ENCODE measurements at places on chromosomes 7 and 10. TPM values are rescaled to one million over a fixed set of nuclear protein-coding genes. Genes with fewer than 3 reads are reported as not detected.
A peak's percentile ranks its signal among the peaks of the same experiment; 100 is the strongest.

- no peak for DNase-seq
Observed at GRCh38 chr7:18228686-18229085, 201.0 kb upstream of the PRPS1L1 start.

GRCh38 chr7:16695621-16696237 lies 49.7 kb downstream of the BZW2 start:
- DNase-seq, result peak; percentile 74

Gene SFTPA1
- not detected for total RNA-seq

Gene CHCHD1
- total RNA-seq, result 62.3 TPM

Gene HOXA1
- total RNA-seq, result 8.2 TPM

DNA sequence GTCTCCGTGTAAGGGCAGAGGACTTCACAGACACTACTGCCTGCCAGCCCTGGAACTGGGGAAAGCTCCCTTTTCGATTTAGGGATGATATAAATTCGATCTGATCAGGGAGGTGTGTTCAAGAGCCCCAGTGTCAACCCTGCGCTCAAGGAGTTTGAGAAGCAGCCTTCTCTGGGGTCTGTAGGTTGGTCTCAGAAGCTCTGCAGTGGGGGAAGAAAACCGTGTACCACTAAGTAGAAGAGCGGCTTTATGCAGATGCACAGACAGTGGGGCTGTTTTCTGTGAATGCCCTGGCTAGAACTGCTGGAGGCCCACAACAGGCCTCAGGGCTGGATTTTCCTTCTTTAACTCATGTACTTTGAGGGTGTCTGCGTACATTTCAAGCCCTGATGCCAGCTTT lies 6.3 kb upstream of the TBX20 start:
- no peak for DNase-seq

DNA sequence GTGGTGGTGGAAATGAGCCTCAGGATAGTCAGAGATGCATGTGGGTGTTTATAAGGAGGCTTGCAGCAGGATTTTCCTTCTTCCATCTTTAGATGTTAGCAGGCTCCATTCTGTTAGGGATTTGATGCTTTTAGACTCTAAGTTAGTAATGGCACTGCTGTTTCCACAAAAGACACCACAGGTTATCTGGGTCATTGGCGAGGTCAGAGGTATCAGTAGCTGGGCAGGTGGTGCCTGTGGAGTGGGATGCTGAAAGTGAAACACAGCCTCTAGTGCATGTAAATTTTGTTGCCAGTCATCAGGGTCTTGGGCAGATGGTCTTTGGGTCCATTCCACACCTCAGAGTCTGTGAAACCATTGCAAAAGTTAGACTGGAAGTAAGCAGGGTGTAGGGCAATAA lies 833 bp upstream of the PAX4 start:
- no peak for DNase-seq

Gene ARHGEF35
- total RNA-seq, result not detected

Gene TMEM225B
- 0.20 TPM for total RNA-seq

Gene TRIM50
- total RNA-seq, result not detected

DNA sequence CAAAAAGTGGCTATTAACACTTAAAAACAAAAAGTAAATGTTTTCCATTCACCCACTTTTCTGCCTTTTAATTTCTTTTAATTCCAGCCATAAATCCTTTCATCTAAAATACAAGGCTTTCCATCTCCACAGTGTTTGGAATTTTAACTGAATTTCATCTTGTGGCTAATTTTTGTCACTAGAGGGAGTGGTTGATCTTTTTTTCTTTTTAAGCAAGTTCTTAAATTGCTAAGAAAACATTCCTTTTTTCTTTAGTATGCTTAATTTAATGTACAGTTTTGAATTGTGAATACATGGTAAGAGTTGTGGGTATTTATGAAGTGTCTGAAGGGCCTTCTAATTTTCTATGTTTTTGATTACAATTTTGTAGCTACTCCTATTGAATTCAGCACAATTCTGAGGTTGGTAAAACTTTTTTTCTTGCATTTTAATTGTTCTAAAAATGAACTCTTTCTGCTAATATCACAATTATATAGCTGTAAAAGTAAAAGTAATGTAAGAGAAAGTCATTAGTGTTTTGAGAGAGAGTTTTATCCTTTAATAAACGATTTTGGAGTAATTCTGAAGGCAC lies 54.9 kb upstream of the ANK3 start:
- DNase-seq, result peak; percentile 48

- no peak for DNase-seq
Observed at GRCh38 chr7:84077336-84077735, 117.3 kb downstream of the SEMA3A start.

Data from M059J (cell line).